ENCODE measurements at places on chromosomes 3 and 15.

- no peak for DNase-seq
Observed at GRCh38 chr3:175246766-175247165, 387.6 kb downstream of the NAALADL2 start.

GRCh38 chr15:40313531-40314398 is 6.0 kb upstream of the PLCB2 start:
- DNase-seq, result no peak

GRCh38 chr3:195865752-195866151 is 42.6 kb downstream of the TNK2 start:
- DNase-seq, result no peak

- DNase-seq, result no peak
Observed at GRCh38 chr3:137687181-137687879, 76.8 kb upstream of the SOX14 start.

GRCh38 chr3:4850928-4851265 is 128.3 kb upstream of the BHLHE40 start:
- no peak for DNase-seq

GRCh38 chr3:72190050-72190449 is 405.1 kb upstream of the PROK2 start:
- DNase-seq, result no peak

GRCh38 chr15:75723847-75724660 is 11.4 kb upstream of the CSPG4 start:
- peak; percentile 72 for DNase-seq

GRCh38 chr3:172982736-172983364 is 158.2 kb downstream of the SPATA16 start:
- DNase-seq, result no peak
